ENCODE measurements at places on chromosomes 4 and X. TPM values are rescaled to one million over a fixed set of nuclear protein-coding genes. Genes with fewer than 3 reads are reported as not detected.

DNA sequence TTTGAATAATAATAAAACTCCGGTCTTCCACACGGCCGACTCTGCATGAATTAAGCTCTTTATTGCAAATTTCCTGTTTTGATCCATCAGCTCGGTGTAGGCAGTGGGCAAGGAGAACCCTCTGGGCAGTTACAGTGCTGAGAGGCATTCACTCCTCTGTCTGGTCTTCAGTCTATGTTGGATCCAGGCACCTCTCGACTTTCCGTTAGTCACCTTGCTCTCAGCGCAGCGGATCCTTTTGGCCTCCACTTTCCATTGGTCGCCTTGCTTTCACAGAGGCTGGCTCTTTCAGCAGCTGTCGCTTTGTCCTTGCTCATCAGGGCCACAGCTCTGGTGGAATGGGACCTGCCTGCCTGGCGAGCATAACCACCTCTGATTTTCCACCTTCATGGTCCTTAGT lies 52.9 kb downstream of the TRMT44 start:
- no peak for DNase-seq

GRCh38 chr4:17347445-17347844 lies 164.4 kb downstream of the QDPR start:
- peak; percentile 48 for DNase-seq

GRCh38 chr4:121998024-121998423 lies 46.2 kb upstream of the TRPC3 start:
- no peak for DNase-seq

RTL9 gene
- total RNA-seq, result not detected

ADH5 gene
- total RNA-seq, result 111 TPM

All from tibial nerve (tissue), 4 donors.